ENCODE measurements at places on chromosomes 1 and 21.

GRCh38 chr1:195458365-195458764, 1149.9 kb downstream of the KCNT2 start:
- DNase-seq, result no peak

- no peak for DNase-seq
Measured at GRCh38 chr1:208448425-208448824, 204.2 kb upstream of the PLXNA2 start.

- no peak for DNase-seq
Measured at GRCh38 chr1:201186192-201186591, 4.4 kb upstream of the IGFN1 start.

DNA sequence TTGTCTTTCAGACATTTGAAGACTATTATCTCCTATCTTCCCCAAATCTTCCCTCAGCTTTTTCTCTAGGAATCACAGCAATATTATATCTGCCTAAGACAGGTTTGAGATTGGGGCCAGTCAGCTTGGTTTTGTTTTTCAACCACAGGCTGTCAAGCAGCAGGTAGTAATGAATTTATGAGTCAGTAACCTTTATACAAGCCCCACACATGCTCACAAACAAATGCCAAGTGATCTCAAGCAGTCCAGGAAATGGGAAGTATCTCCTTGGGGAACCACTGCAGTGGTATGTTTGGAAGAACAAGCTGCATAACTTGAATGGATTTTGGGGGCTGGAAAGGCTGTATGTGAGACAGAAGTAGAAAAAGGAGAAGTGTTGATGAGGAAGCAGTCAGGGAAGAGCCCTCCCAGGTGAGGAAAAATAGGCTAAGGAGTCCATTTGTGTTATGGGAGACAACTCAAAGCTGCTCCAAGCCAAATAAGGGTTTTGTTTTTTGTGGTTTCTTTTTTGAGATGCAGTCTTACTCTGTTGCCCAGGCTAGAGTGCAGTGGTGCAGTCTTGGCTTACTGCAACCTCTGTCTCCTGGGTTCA, 2.1 kb downstream of the DHDDS start:
- DNase-seq, result no peak

DNA sequence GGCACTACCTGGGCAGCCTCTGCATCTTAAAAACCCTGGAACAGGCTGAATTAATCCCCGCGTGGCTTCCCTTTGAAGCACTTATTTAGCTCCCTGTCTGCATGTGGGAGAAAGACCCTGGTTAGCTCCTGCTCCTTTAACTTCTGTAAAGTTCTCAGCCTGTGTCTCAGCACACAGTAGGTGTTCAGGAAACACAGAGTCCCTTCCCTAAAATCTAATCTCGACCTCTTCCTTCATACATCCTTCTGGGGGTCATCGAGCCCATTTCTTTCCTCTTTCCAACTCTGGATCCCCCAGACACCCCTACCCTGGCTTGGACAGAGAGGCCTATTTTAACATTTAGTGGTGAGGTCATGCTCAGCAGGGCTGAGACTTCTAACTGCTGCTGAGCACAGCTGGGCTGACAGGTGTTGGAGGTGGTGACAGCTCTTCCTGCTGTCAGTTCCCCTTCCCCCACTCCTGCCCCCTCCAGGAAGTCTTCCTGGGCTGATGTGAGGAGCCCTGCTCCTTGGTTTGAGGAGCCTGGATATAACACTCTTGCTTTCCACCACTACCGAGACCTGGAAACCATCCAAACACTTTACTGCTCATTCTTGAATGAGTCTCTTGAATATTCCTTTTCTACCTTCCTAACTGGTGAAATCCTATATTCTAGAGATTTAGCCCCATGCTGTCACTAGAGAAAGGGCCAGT, 5.3 kb downstream of the E2F2 start:
- DNase-seq, result no peak

All from COR-L47 (cell line).